ENCODE measurements at places on chromosomes 4 and X.

- DNase-seq, result no peak
These were observed 31.1 kb downstream of the FGFRL1 start for GRCh38 chr4:1042352-1043055.

DNA sequence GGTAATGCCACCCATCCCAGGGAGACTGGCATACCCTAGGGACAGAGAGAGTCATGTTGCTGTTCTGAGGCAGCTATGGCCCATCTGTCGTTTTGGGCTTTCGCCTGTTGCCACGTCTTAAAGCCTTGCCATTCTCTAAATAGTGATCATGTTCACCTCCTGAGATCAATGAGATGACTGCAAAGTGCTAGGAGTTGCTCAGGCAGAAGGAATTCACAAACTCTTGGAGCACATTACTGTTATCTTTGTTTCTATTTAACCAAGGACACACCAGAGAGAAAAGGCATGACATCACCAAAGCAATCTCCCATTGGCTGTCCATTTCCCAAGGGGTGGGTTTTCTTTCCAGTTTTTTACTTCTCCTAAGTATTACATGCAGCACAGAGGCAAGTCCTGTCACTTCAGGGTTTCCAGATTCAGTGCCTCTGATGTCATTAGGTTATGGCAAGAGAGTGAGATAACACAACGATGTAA is 37.1 kb upstream of the SETD7 start:
- no peak for DNase-seq

DNA sequence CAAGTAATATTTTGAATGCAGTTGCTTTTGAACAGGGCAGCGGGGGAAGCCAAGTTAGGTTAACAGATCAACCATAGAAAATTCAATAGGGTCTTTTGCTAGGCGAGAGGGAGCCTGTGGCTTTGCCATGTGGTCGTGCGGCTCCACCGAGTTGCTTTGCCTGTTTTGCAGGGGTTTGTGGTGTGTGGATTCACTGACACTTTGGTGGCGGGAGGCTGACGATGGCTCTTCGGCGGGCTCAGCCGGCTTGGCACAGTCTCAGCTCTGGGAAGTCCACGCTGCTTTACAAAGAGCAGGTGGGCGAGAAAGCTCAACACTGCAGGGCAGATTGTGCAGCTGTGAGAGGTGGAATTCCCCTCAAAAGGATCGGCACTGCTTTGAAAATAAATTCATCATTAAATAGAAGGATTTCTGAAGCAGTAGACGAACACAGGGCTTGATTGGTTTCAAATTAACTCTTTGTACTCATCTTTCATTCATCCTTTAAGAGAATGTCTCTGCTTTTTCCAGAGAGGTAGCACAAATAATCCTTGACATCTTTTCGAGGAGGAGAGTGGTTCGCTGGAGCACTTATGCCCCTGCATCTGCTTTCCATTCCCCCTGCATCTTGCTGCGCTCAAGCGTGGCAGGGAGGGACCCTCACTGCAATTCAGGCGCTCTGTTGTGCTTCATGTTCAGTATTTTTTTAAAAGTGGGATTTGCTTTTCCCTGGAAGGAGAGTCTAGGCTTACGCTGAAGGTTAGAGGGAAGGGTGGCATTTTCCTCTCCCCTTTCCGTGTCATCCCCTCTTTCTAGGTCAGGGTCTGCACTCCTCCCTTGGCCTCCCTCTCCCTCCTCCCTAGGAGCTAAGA is 201.8 kb upstream of the LEF1 start:
- no peak for DNase-seq

- DNase-seq, result no peak
These were observed 48.0 kb upstream of the PDLIM5 start for GRCh38 chr4:94403751-94404150.

- peak; percentile 42 for DNase-seq
These were observed 18.2 kb downstream of the MRFAP1 start for GRCh38 chr4:6658597-6659075.

GRCh38 chr4:174086829-174087799 is 196.4 kb downstream of the FBXO8 start:
- DNase-seq, result no peak

GRCh38 chr4:150173982-150174398 is 95.7 kb downstream of the DCLK2 start:
- no peak for DNase-seq

- no peak for DNase-seq
These were observed 123.1 kb downstream of the BTC start for GRCh38 chr4:74671080-74671698.

- DNase-seq, result no peak
These were observed 42.5 kb upstream of the KLHL8 start for GRCh38 chr4:87262886-87263285.

All from activated T-helper 9 cell treated with anti-CD3 and anti-CD28 coated beads, Interleukin-2, amount 50 U/mL, for 16 hours (primary cell).